ENCODE measurements at places on chromosomes 7 and 10.

DNA sequence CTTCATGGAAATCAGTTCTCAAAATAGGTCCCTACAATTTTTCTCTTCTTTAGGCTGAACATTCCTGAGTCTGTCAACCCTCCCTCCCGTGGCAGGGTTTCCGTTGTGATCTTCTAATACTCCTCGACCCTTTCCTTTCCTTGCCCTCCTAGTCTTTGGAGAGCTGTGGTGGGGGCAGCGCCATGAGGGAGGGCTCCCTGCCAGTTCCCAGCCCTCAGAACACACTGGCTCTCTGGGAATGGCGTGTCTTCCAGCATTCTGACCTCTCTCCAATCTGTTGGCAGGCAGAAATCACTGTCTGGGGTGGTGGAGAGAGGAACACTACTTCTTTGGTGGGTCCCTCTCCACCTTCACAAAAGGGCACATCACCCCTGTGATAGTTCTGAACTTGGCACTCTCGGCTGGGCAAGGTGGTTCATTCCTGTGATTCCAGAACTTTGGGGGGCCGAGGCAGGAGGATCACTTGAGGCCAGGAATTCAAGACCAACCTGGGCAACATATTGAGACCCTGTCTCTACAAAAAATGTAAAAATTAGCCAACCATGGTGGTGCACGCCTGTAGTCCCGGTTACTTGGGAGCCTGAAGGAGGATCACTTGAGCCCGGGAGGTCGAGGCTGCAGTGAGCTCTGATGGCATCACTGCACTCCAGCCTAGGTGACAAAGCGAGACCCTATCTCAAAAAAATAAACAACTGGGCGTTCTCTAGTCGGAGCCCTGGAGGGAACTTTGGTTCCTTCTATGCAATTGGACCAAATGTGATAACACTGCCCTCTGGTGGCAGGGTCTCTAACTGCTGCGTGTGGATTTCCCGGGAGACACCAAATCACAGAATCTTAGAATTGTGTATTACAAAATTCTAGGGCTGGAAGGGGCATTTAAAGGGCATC, 13.1 kb upstream of the ARPC1A start:
- DNase-seq: peak; percentile 59

- DNase-seq: no peak
These were observed 2.8 kb upstream of the AHCYL2 start for GRCh38 chr7:129222064-129222463.

- DNase-seq: no peak
These were observed 84.2 kb upstream of the DDC start for GRCh38 chr7:50649259-50649885.

DNA sequence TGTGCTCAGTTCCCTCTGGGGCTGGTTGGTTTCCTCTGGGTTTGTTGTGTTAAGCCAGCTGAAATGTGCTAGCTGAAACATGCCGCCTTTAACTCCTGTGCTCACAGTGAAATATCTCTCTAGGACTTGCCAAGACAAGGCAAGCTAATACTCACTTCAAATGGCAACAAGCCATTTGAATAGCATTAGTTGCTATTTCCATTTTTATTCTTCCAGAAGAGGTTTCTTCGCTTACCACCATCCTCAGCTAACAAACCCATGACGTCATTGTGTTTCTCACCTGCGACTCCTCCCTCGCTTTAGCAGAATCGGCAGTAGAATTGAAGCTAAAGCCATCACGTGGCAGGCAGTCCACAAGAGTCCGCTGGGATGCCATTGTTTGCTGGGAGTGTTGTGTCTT, 61.3 kb downstream of the ZNF22 start:
- no peak for DNase-seq

- DNase-seq: no peak
These were observed 79.9 kb downstream of the HIP1 start for GRCh38 chr7:75658802-75659201.

DNA sequence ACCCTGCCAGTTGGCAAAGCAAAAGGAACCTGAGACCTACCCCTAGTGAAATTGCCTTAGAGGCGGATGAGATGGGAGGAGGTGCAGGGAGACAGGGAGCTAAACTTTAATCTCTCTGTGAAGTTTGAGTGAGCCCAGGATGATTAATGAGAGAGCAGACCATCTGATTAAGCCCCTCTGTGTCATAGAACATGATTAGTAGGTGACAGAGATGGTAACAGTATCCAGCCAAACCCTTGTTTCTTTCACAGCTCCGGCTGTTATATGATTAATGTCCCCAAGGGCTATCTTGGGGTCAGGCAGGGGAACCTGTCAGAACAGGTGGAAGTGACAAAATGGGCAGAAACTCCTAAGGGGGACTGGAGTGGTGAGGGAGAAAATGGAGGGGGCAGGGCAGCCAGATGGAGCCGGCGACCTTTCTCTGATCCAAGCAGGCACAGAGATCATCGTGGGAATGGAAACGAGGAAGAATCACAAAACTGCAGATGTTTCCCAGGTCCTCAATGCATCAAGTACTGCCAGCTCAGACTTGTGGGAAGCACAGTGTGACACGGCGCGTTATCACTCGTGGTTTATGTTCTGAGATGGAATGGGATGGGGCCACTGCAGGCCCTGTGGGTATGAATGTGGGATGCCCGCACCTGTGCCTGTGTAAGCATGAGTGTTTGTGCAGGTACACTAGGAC, 684.2 kb downstream of the LRMDA start:
- DNase-seq: no peak

Data from stimulated activated naive CD4-positive, alpha-beta T cell treated with Interleukin-2 at 50 U/mL for 16 hours (primary cell).